Progenitor cell of endocrine pancreas (in vitro differentiated cells): ENCODE measurements at places on chromosomes 5 and 9.

DNA sequence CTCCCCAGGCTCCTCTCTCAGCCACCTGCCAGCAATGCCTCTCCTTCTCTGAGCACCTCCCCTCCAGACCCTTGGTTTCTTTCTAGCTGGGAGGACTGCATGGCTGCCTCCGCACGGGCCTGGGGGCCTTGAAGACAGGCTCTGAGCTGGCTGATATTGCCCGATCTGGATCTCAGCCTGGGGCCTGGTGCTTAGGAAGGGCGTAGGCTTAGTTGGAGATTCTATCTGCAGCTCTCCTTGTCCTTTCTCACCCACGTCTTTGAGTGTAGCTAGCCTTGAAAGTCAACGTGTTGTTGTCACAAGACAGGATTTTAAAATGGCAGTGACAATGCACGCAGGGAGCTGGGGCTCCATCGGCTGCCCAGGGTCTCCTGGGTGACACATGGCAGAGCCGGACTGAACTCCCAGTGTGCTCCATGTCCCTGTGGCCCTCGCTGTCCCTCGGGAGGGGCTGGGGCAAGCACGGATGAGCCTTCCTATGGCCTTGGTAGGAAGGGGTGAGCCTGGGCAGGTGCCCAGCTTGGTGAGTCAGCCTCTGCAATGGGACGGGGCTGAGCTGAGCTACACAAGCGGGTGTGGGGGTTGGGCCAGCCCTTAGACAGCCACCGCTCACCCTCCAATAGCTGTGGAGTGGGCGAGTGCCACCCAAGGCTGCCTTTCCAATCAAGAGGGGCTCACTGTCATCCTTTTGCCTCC is 9.4 kb downstream of the ADAMTSL2 start:
- no peak for DNase-seq

- DNase-seq, result no peak
Observed at GRCh38 chr9:111657051-111657450, 4.4 kb upstream of the GNG10 start.

DNA sequence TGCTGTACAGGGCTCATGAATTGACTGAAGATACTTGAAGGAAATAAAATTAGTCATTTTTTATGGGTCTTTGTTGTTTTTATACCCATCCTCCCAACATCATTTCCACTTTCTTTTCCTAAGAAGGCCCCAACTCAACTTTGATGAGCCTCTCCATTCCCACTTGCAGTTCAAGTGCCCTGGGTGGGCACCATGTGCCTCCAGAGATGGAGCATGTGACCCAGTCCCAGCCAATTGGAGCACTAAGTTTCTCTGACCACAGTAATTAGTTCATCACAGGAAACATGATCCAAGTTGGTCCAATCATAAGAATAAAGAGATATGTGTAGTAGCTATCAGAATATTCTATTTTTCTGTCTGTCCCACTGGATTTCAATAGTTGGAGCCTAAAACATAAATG is 46.9 kb downstream of the HTR4 start:
- no peak for DNase-seq

GRCh38 chr9:4921449-4921848 is 63.6 kb upstream of the JAK2 start:
- DNase-seq, result no peak

DNA sequence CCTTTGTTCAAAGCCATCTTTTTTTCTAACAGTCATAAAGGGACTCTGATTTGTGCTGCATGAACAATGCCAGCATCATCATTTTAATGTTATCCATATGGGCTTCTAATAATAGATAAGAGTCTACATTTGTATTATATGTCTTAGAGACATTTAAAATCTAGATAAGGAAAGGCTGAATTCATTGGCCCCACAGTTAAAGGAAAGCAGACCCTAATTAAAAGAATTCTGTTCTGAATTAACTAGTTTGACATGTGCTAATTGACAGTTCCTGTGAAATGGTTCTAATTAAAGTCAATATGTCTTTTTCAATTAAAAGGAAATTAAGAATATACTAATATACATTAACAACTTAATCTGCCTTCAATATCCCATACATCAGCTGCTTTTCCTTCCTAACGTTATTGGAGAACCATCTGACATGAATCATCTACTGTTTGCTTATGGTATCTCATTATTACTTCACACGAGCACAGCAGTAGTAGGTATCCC is 104.7 kb downstream of the NR2F1-AS1 start:
- DNase-seq, result no peak

- DNase-seq, result no peak
Observed at GRCh38 chr9:128887914-128888350, 6.0 kb downstream of the LRRC8A start.

GRCh38 chr9:136083558-136084062 is 11.5 kb downstream of the NACC2 start:
- DNase-seq, result no peak

DNA sequence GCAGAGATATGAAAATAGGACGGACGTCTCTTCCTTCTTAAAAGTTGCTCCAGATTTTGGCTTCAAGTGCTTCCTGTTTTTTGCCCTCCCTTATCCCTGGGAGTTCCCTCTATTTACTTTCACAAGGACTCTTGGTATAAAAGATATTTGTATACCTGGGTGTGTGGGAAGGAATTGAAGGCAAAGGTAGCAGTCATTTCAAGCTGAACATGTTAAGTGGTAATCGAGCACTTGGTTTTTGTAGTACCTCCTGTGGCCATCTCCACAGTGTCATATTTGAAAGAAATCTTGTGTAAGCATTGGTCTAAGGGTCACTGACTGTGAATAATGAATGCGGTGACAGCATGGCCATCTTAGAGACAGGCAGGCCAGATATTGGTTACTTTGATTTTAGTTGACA is 593.6 kb downstream of the MTRR start:
- no peak for DNase-seq

DNA sequence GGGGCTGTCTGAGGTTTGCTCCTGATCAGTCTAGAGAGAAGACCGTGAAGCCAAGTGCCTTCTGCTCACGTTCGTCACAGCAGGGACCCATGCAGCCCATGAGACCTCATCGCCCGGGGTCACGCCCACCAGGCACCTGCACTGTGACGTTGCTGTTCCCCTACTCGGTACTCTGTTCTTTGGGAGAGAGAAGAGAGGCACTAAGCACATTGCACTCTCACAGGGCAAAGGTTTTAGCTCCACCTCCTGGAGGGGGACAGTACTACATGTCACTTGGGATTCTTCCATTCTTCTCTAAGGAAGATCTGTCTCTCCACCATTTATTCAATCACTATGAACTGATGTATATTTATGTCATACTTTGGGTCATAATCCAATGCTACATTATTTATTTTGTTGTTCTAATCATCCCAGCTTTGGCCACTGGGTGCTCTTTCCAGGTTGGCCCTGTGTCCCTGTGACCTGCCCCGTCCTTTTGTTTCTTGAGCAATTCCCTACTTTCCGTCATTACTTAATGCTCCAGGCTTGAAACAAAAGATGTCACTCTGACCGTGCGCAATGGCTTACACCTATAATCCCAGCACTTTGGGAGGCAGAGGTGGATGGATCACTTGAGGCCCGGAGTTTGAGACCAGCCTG is 31.4 kb upstream of the BRD3 start:
- no peak for DNase-seq

DNA sequence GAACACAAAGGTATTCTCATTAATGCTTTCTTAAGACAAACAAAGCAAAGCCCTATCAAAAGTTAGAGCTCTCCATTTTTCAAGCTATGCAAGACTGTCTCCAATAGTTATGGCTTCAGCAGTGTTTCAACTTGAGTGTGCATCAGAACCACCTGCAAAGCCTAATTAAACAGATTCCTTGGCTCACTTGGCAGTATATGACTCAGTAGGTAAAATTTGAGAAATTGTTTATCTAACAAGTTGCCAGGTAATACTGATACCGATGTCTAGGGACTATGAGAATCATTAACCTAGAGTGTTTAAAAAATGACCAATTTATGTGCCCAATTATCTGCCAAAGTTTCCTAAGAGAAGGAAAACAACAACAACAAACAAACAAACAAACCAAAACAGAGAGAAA is 60.3 kb upstream of the PARP8 start:
- no peak for DNase-seq

GRCh38 chr9:29976981-29977380 is 2403.7 kb upstream of the C9orf72 start:
- no peak for DNase-seq

GRCh38 chr9:6917162-6917561 is 159.4 kb downstream of the KDM4C start:
- no peak for DNase-seq

DNA sequence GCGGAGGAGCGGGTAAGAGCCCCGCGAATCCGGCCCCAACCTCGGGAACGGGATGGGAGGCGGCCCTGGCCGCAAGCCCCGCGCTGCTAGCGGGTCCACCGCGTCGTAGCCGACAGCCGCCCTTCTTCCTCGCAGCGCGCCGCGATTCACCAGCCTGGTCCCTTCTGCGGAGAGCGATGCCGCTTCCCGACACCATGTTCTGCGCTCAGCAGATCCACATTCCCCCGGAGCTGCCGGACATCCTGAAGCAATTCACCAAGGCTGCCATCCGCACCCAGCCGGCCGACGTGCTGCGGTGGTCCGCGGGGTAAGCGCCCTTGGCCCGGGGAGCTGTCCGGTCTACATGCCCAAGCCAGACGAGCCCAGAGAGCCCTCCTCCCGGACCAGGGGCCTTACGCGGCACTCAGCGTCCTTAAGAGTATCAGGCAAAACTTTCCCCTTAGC is 335 bp downstream of the ROPN1L start:
- no peak for DNase-seq

DNA sequence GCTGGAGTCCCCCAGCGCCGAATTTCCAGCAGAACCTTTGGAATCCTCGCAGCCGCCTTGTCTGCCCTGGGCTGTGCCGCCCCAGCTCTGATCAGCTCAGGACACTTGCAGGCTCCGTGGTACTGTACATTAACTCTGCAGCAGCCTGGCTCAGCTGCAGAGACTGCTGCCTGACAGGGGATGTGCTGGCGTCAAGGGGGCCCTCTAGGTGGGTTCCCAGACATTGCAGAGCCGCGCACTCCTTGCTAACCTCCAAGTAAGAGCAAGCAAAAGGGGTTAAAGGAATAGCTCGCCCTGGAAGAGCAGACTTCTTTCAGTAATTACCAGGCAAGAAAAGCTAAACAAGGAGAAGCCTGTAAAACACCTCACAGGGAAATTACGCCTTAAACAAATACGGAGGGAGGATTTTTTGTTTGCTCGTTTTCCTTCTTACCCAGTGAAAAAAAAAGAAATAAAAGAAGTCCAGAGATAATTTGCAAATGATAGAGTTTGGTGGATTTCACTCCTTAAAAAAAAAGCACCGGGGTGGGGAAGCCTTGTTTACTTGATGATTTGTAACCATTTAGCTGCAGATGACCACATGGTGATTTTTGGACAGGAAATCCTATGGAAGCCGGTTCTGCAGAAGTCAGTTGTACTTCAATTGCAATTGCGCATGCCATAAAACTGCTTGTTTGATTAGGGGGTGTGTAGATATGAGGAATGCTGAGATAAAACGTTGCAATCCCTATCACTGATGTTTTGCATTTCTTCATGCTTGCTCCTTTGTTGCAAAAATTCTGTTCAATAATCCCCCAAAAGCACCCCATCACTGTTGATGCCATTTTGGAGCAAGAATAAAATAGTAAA is 305.8 kb downstream of the PDE4D start:
- peak; percentile 39 for DNase-seq

- no peak for DNase-seq
Observed at GRCh38 chr9:33435821-33436277, 11.5 kb downstream of the AQP3 start.

DNA sequence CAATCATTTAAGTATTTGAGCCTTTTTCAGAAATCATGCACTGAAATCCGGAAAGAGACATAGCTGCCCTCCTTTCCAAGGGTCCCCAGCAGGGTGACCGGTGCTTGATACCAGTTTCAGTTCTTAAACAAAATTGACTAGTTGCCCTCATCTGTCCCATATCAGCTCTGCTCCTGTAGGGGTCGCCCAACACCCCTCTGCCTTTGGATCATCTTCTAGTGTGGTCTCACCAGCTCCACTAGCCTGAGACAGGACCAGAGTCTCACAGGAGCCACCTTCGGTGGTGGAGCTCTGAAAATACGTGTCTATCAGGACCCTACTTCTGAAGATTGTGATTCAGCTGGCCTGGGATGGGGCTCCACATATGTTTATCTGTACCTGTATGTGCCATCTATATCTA is 428.2 kb downstream of the ENC1 start:
- no peak for DNase-seq

DNA sequence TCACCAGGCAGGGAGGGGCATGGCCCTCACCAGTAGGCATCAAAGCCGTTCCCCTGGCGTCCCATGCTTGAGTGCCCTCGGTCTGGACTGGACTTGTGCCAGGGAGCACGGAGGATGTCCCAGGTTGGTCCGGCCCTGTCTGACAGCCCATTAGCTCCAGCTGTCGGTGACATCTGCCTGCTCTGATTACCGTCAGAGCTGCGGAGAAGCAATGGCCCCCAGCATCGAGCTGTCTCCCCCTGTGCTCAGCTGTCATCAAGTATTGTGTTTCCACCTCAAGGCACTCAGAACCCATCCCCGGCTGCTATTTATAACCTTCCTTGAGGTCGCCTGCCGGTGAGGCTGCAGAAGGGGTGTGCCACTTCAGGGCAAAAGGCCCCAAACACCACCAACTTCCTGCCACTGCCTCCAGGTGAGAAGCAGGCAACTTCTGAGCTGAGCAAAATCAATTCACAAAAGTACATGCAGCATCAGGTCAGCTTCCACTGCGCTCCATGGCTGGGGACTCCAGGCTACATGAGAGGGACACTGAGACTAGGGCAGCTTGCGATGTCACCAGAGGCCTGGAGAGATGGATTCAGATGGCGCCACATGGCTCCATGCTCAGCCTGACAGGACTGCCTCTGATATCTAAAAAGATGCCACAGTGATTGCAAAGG is 142.7 kb downstream of the C5orf15 start:
- no peak for DNase-seq

DNA sequence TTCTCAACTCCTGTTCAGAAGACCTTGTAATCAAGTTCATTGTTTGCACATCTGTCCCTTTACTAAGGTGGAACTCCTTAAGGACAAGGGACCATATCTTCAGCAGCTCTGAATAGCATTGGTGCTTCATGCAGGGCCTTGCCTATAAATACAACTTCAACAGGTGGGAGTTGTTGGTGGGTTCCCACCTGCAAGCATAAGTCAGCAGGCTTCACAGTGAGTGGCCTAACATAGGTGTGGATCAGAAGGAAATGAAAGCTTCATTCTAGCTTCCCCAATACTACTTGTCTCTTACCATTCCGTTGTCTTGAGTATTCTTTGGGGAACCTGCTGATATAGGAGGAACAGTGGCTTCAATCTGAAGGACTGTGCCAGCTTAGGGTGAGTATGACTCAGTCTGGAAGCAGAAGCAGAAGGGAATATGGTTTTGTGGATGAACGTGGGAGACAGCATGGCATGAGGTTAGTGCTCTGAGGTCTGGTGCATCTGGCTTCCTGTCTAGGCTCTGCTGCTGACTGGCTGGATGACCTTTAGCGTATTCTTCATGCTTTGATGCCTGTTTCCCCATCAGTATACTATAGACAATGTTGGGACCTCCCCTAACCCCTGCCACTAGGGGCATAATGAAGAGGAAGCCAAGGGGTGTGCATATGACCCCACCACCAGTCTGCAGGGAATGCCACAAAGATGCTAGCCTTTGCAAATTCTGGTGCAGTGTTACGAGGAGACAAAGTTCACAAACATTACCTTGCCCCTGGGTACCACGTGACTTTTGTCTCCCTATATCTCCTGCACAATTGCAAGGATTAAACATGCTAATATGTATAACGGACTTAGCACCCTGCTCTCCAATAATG is 192.3 kb downstream of the PALM2AKAP2 start:
- no peak for DNase-seq

- DNase-seq, result no peak
Observed at GRCh38 chr9:93072383-93072795, 13.9 kb downstream of the SUSD3 start.

GRCh38 chr5:172049226-172049796 is 42.9 kb upstream of the FBXW11 start:
- DNase-seq, result no peak
